Breast epithelium (tissue), 4 donors: ENCODE measurements at places on chromosomes 6 and 20.

DNA sequence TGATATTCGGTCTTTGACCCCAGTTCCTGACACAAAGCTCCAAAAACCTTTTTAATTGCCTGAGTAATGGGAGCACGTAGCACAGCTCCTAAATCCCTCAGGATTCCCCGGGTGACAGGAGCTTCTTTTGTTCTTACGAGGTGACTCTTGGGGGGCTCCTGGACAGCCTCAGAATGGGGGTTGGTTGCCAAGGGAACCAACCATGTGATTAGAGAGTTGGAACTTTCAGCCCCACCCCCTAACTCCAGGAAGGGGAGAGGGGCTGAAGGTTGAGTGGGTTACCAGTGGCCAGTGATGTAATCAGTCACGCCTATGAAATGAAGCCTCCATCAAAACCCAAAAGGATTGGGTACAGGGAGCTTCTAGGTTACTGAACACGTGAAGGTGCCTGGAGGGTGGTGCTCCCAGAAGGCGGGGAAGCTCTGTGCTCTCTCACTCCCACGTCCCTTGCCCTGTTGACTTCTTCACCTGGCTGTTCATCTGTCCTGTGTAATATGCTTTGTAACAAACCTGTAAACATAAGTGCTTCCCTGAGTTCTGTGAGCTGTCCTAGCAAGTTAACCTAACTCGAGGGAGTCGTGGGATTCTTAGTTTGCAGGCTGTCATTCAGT, 89.5 kb downstream of the CHMP4B start:
- H3K27me3 ChIP-seq, result no peaks in the 10 kb centered on the region
- no peaks in the 10 kb centered on the region for H3K36me3 ChIP-seq
- no peaks in the 10 kb centered on the region for H3K4me1 ChIP-seq
- H3K4me3 ChIP-seq, result no peak overlapping the region
- no peak overlapping the region for H3K27ac ChIP-seq

DNA sequence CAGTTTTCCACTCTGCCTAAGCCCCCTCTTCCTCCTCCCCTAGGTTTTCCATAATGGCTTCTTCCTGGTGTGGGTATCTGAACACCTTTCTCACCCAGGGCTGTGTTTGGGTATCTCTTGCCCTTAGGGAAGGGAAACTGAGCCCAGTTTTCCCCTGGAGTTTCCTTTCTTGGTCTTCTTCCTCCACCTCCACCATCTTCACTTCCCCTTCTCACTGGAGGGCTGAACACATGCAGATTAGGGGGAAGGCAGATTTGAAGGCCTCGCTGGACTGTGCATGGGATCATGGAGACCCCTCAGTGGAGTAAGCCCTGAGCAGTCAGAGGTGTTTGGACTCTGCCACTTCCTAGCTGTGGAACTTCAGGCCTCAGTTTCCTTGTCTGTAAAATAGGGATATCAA, 27.8 kb downstream of the FOXP4 start:
- H3K27me3 ChIP-seq, result no peaks in the 10 kb centered on the region
- H3K4me3 ChIP-seq, result no peak overlapping the region
- H3K36me3 ChIP-seq, result no peaks in the 10 kb centered on the region

DNA sequence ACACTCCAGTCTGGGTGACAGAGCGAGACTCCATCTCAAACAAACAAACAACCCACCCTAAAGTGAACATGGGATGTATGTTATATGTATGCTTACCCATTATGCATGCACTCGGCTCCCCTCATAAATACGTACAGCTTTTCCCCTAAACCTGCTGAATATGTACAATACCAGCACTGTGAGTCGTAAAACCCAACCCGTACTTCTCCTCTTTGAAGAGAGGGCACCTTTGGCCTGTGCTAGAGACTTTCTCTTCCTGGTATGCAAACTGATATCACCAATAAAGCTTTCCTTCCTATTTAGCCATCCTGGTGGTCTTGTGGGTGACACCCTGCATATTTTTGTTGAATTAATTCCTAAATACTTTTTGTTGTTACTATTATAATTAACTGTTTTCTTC, 51.3 kb downstream of the VSTM2L start:
- no peak overlapping the region for H3K4me3 ChIP-seq
- no peaks in the 10 kb centered on the region for H3K27me3 ChIP-seq
- no peaks in the 10 kb centered on the region for H3K36me3 ChIP-seq
- no peak overlapping the region for H3K27ac ChIP-seq
- DNase-seq, result no peak
- H3K4me1 ChIP-seq, result no peaks in the 10 kb centered on the region

- peaks cover 7% of the 10 kb centered on the region for H3K27me3 ChIP-seq
- H3K4me3 ChIP-seq, result no peak overlapping the region
- H3K36me3 ChIP-seq, result no peaks in the 10 kb centered on the region
- H3K4me1 ChIP-seq, result no peaks in the 10 kb centered on the region
Measured at GRCh38 chr20:43448748-43449535, 8.8 kb upstream of the SRSF6 start.

GRCh38 chr6:117078624-117079023, 186.7 kb upstream of the VGLL2 start:
- H3K36me3 ChIP-seq, result no peaks in the 10 kb centered on the region
- H3K4me1 ChIP-seq, result no peaks in the 10 kb centered on the region
- H3K27me3 ChIP-seq, result no peaks in the 10 kb centered on the region
- no peak for DNase-seq

DNA sequence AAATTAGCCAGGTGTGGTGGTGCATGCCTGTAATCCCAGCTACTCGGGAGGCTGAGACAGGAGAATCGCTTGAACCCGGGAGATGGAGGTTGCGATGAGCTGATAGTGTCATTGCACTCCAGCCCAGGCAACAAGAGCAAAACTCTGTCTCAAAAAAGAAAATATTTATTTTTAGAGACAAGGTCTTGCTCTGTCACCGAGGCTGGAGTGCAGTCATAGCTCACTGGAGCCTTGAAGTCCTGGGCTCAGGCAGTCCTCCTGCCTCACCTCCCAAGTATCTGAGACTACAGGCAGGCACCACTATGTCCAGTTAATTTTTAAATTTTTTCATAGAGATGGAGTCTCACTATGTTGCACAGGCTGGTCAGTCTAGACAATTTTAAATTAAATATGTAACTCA, 16.2 kb upstream of the CEBPB start:
- no peak for DNase-seq
- H3K36me3 ChIP-seq, result no peaks in the 10 kb centered on the region
- no peaks in the 10 kb centered on the region for H3K27me3 ChIP-seq
- H3K27ac ChIP-seq, result no peak overlapping the region
- H3K4me3 ChIP-seq, result no peak overlapping the region
- no peaks in the 10 kb centered on the region for H3K4me1 ChIP-seq

- no peak for DNase-seq
- H3K4me1 ChIP-seq, result no peaks in the 10 kb centered on the region
- H3K27me3 ChIP-seq, result no peaks in the 10 kb centered on the region
- no peaks in the 10 kb centered on the region for H3K36me3 ChIP-seq
- no peak overlapping the region for H3K4me3 ChIP-seq
Measured at GRCh38 chr20:8317448-8317847, 185.4 kb downstream of the PLCB1 start.

GRCh38 chr6:125310994-125311649, 9.4 kb upstream of the HDDC2 start:
- H3K27ac ChIP-seq, result no peak overlapping the region
- no peak overlapping the region for H3K4me3 ChIP-seq
- H3K4me1 ChIP-seq, result no peaks in the 10 kb centered on the region
- DNase-seq, result no peak

GRCh38 chr20:60102665-60103210, 144.5 kb downstream of the CDH26 start:
- H3K4me3 ChIP-seq, result no peak overlapping the region
- no peaks in the 10 kb centered on the region for H3K27me3 ChIP-seq

GRCh38 chr20:37506152-37506725, 14.8 kb upstream of the NNAT start:
- DNase-seq, result no peak
- no peak overlapping the region for H3K27ac ChIP-seq
- no peak overlapping the region for H3K4me3 ChIP-seq
- H3K4me1 ChIP-seq, result no peaks in the 10 kb centered on the region

GRCh38 chr6:139449611-139450000, 75.2 kb upstream of the CITED2 start:
- no peak overlapping the region for H3K4me3 ChIP-seq
- H3K27me3 ChIP-seq, result no peaks in the 10 kb centered on the region
- no peaks in the 10 kb centered on the region for H3K36me3 ChIP-seq
- no peak overlapping the region for H3K27ac ChIP-seq
- H3K4me1 ChIP-seq, result no peaks in the 10 kb centered on the region

DNA sequence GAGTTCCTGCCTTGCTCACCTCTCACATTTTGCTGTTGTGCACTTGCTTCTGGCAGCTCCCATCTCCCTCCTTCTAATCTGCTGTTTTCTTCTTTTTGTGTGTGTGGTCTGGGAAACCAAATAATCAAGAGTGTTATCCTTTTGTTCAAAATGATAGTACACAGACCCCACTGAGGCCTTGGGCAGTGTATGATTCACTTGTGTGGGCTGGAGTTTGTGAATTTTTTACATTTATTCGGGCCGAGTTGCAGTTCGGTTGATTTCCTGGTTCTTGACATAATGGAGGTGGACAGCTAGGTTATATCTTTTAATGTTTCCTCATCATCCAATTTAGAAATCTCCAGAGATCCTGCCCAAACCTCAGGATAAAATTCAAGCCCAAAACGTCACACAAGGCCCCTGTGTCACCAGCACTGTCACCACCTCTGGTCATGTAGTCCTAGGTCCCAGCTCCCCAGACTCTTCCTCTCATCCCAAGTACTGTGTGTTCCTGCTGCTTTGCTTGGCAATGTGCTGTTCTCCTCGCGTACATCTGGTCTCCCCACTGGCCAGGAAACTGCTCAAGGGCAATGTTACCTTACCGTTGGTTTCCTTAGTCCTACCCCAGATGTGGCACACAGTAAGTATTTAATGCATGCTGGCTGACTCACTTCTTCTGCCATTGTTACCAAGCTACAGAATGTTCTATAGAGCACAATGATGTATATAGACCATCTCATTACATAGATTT, 55.7 kb upstream of the PHACTR2 start:
- DNase-seq, result no peak
- no peaks in the 10 kb centered on the region for H3K36me3 ChIP-seq
- no peak overlapping the region for H3K27ac ChIP-seq
- no peak overlapping the region for H3K4me3 ChIP-seq

GRCh38 chr20:45419188-45420091, 3.5 kb downstream of the PIGT start:
- DNase-seq, result peak; percentile 79
- H3K27me3 ChIP-seq, result no peaks in the 10 kb centered on the region
- peak overlapping the region; percentile 88 for H3K27ac ChIP-seq
- peaks cover 5% of the 10 kb centered on the region for H3K4me1 ChIP-seq
- H3K4me3 ChIP-seq, result no peak overlapping the region

- H3K4me3 ChIP-seq, result no peak overlapping the region
- no peaks in the 10 kb centered on the region for H3K4me1 ChIP-seq
- H3K36me3 ChIP-seq, result no peaks in the 10 kb centered on the region
- no peak for DNase-seq
- H3K27me3 ChIP-seq, result no peaks in the 10 kb centered on the region
Measured at GRCh38 chr6:160013987-160014868, 45.3 kb downstream of the IGF2R start.

DNA sequence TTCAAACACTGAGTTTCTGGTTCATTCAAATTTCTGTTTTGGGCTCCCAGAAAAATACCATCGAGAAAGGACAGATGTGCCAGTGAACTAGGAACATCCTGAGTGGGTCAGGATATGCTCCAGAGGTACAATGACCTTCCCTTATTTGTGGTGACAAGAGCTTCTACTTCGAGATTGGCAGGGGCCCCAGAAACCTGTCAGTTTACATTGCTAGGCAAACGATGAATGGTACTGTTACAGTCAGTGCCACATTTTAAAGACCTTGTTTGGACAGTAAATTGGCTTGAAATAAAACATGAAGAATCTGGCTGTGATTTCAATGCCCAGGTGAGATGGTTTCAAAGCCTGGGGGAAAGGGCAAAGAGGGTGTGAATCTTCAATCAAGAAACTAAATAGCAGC, 454.5 kb upstream of the ID4 start:
- no peak overlapping the region for H3K4me3 ChIP-seq
- no peaks in the 10 kb centered on the region for H3K36me3 ChIP-seq
- H3K4me1 ChIP-seq, result no peaks in the 10 kb centered on the region
- H3K27ac ChIP-seq, result no peak overlapping the region

DNA sequence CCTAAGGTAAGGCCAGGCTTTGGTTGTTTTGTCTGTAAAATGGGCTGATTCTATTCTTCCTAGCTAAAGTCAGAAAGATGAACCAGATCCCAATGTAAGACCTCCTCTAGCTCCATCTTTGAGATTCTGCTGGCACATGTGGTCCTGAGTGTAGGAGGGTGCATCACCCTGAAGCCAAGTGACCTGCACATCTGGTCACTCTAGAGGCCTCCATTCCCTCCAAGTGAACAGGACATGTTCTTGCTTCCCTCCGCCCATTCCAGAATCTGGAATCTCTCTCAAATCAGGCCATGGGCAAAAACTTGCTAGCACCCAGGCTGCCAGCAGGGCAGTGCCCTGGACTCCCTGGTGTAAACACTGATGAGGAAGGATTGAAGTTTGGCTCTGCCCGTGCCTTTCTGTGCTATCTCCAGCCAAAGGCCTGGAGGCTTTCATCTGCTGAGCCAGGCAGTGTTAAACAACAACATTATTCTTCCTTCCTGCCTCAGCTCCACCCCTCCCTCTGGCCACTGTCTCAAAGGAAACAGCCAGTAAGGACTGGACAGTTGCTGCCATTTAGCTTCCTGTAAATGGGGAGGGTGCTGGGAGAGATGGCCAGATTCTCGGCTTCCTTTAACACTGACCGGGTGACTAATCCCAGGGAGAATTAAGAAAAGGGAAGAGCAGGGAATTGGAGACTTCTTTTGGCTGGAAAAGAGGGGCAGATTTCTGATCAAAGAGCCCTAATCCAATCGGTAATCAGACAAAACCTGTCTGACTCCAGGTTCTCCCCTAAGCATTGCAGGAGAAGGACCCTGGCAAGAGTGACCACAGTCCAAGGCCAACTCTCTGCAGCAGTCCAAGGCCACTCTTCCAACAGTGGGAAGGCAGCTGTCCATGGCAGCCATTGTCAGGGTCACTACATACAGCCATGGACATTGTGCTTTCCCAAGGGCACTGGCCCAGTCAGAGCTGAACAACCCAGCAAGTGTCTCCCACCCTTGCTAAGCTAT, 19.5 kb upstream of the ADGRF1 start:
- H3K4me1 ChIP-seq, result peaks cover 16% of the 10 kb centered on the region
- no peaks in the 10 kb centered on the region for H3K27me3 ChIP-seq
- H3K36me3 ChIP-seq, result no peaks in the 10 kb centered on the region
- DNase-seq, result peak; percentile 56
- peak overlapping the region; percentile 81 for H3K27ac ChIP-seq

GRCh38 chr6:159493231-159493897, 199.7 kb downstream of the SOD2 start:
- H3K36me3 ChIP-seq, result no peaks in the 10 kb centered on the region
- no peaks in the 10 kb centered on the region for H3K4me1 ChIP-seq
- H3K27me3 ChIP-seq, result no peaks in the 10 kb centered on the region

GRCh38 chr20:45405571-45406259, 2.4 kb upstream of the DBNDD2 start:
- H3K36me3 ChIP-seq, result no peaks in the 10 kb centered on the region
- H3K27me3 ChIP-seq, result no peaks in the 10 kb centered on the region
- H3K4me3 ChIP-seq, result peak overlapping the region; percentile 62
- peak overlapping the region; percentile 93 for H3K27ac ChIP-seq

DNA sequence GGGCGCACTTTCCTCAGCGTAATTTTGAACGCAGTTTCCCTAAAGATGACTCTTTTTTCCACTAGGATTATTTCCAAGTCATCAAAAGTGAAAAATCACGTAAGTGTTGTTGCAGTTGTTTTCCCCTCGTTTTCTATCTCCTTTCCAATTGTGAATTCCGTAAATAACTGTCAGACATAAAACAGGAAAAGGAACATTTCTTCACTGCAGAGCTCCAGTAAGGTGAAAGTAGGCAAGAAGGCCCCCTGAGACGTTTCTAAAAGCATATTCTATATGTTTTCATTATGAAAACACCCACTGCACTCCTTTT, 17.8 kb downstream of the HIVEP2 start:
- H3K4me1 ChIP-seq, result no peaks in the 10 kb centered on the region
- no peaks in the 10 kb centered on the region for H3K27me3 ChIP-seq
- H3K27ac ChIP-seq, result peak overlapping the region; percentile 90
- no peak for DNase-seq
- no peaks in the 10 kb centered on the region for H3K36me3 ChIP-seq

- no peak for DNase-seq
- no peaks in the 10 kb centered on the region for H3K4me1 ChIP-seq
Measured at GRCh38 chr6:154893917-154894316, 101.2 kb upstream of the TIAM2 start.
